ENCODE measurements at places on chromosomes 6 and 20. TPM values are rescaled to one million over a fixed set of nuclear protein-coding genes. Genes with fewer than 3 reads are reported as not detected.

Gene NKAIN2
- total RNA-seq, result 0.59 TPM

Gene RGS17
- total RNA-seq, result 0.69 TPM

Gene PCK1
- total RNA-seq, result 51.4 TPM

Gene PCNA
- total RNA-seq, result 56.2 TPM

Gene EFCAB8
- total RNA-seq, result not detected

Gene GNMT
- 0.20 TPM for total RNA-seq

Gene CALHM4
- 0.79 TPM for total RNA-seq

Gene BPIFA1
- not detected for total RNA-seq

Gene NPBWR2
- total RNA-seq, result not detected

Gene ATP6V1G2
- 1.4 TPM for total RNA-seq

Gene SLC17A3
- total RNA-seq, result not detected

Gene MICB
- 1.2 TPM for total RNA-seq

Gene SPATS1
- not detected for total RNA-seq

Gene DZANK1
- 1.7 TPM for total RNA-seq

Gene C6orf141
- total RNA-seq, result 7.5 TPM

Gene FHL5
- total RNA-seq, result 1.5 TPM
